T-helper 1 cell (primary cell): ENCODE measurements at places on chromosomes 2 and 18.
A peak's percentile ranks its signal among the peaks of the same experiment; 100 is the strongest.

DNA sequence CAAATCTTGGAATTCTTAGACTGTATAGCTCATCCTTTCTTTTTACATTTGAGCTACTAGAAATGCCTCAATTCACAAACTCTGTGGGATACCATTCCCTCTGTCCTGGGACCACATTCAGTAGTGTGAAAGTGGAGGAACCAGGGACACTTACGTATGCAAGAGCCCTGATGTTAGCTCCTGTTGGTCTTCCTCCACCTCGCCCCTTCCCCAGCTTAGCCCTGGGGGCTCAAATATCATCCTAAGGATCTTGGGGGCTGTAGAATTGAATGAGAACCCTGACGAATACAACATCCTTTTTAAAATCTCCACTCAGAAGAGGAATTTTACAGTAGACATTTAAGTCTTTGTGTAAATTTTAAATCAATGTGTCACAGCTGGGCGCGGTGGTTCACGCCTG is 65.2 kb upstream of the RAPH1 start:
- no peak for DNase-seq

- no peak for DNase-seq
These were observed 84.0 kb downstream of the DYNAP start for GRCh38 chr18:54675076-54675475.

- DNase-seq, result no peak
These were observed 73.0 kb upstream of the HS6ST1 start for GRCh38 chr2:128391679-128392078.

DNA sequence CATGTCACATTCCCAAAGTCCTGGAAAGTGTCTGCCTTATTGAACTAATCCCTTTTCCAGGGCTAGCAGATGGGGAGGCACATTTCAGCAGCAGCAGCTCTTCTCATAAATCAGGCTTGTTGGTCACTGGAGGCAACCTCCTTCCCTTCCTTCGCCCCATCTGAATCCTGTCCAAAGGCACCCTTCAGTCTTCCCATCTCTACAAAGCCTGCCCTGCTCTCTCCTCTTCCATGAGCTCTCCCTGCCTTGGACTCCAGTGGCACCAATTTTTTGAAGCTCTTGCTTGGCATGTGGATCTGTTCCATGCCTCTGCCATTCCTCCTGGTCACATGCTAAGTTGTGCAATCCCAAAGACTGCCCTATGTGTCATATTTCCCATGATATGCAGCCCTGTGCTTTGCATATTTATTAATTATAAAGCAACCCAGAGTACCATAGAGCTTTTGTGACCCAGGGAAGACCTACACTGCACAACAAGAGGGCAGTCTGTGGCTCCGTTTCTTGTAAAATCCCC is 70.3 kb downstream of the ANTXR1 start:
- no peak for DNase-seq

- no peak for DNase-seq
These were observed 104.5 kb upstream of the ZNF521 start for GRCh38 chr18:25456334-25457010.

DNA sequence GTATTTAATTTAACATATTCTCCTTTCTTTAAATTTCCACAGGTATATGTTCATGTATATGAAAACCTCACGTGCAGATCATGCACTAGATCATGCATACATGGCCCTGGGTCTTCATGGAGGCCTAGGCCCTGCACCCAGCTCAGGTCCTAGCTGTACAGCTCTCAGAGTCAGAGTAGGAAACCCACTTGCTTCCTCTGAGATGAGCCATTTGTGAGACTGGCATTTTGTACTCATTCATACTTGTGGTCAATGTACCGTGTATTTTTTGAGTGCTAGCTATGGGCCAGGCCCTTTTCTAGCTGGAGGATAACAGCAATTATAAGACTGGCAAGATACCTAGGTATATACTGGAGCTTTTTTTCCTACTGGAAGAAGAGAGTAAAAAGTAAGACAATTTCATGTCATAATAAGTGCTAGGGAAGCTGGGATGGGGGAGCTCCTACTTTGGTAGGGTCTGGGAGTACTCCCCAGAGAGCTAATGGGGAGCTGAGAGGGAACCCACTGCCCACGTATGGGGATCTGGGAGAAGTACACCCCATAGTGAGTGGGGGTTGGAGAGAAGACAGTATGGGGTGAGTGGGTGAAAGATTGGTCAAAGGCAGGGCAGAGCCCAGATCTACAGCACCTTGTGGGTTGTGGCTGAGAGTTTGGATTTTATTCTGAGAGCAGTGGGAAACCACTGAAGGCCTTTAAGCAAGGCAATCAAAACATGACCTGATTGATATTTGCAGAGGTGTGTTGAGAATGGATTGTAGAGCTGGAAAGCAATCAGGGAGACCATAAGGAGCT is 72.0 kb downstream of the POLE4 start:
- no peak for DNase-seq

- DNase-seq, result no peak
These were observed 42.1 kb downstream of the CAVIN2 start for GRCh38 chr2:191804766-191805165.

DNA sequence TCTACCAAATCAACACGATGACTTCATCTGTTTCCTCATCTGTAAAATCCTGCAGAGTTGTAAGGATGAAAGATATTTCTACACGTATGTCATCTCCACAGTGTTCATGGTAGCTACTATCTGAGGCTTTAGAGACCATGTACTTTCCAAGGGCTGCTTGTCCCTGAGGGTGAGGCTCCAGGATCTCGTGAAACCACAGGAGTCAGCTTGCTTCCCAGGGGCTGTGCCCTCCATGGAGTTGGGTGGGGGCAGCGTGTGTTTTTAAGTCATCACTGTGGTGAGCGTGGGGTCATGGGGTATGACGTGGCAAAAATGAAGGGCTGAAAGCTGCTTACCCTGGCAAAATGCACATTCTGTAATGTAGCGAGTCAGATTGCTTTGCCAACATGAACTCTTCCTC is 81.6 kb downstream of the ASAP2 start:
- no peak for DNase-seq

GRCh38 chr18:13137670-13138419 is 80.7 kb upstream of the LDLRAD4 start:
- DNase-seq, result peak; percentile 64

DNA sequence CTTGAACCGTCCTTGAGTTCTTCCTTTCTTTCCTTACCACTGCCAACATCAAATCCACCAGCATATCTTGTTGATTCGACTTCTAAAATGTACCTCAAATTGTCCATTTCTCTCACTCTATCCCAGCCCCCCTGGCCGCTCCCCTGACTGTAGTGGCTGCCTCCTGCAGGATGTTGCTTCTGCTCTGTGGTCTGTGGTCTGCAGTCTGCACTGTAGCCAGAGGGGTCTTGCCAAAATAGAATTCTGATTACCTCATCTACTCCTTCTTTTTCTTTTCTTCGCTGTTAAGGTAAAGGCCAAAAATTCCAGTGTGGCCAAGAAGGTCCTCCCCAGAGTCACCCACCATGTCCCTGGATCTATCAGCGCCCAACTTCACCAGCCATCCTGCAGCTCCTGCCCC is 79.5 kb upstream of the ALPP start:
- DNase-seq, result no peak

DNA sequence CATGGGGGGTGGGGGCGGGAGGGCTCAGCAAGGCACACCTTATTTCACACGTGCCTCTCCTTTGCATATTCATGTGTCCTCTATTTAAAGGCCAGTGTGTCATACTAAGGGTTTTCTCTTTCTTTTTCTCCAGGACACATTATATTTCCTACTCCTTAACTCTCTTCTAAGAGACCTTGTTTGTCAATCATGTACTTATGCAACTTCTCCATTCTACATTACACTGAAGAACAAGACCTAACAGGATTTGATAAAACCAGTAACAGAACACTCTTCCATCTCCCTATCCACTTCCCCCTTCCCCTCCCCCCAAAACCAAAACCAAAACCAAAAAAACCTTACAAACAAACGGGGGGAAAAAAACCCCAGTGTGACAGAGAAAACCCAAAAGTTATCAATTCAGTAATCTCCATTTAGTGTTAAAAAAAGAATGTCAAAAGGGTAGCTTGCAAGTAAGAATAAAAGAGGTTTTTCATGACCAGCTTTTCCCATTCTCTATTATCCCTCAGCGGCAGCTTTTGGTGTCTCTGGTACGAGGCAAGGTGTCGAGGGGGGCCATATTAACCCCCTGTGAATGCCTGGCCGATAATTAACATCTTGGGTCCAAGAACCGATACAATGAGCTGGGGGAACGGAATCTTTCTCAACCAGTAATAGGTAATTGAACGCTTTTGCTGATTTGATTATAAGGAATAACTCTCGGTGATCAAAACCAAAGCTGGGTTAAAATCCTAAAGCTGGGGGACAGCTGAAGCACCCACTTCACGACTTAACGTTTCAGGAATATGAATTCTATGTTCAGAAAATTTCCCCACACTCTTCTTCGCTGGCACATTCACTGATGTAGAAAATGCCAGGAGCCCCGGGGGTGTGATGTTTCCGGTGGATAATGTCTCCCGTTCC is 191.0 kb upstream of the TCF4 start:
- peak; percentile 7 for DNase-seq

GRCh38 chr2:168029071-168029470 is 218.3 kb downstream of the STK39 start:
- no peak for DNase-seq
